ENCODE measurements at places on chromosomes 5 and 9.

DNA sequence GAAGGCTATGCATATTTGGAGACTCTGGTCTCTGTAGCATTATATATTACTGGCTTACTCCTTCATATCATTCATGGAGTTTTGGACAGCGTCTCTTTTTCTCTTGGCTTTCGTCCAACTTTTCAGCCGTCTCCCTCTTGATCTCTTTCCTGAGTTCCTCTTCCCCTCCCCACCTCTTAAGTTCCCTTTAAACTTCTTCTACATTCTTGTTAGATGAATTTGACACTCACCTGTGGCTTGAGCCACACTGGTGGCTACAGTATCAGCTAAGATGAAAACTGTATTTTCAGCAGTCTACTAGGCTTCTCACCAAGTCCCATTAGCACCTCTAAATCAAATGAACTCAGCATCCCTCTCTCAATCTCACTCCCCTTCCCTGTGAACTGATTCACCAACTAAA is 128.1 kb downstream of the STARD4 start:
- no peak for DNase-seq

DNA sequence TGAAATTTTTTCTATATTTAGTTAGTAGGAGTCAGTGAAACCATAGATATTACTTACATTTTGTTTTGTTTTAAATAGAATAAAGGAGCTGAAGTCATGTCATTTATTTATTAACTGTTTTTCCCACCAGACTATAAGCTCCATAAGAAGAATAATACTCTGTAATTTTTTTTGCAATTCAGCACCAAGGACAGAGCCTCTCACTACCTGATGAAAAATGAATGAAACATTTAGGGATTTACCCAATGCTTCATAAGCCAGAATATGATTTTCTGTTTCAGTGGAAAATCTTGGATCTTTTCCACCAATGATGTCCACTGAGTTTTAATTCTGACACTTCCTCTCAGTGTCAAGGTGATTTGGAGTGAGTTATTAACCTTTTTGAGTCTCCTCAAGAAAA is 624.9 kb upstream of the GRAMD2B start:
- no peak for DNase-seq

GRCh38 chr9:128687453-128687852 is 1.6 kb upstream of the SET start:
- DNase-seq: no peak

DNA sequence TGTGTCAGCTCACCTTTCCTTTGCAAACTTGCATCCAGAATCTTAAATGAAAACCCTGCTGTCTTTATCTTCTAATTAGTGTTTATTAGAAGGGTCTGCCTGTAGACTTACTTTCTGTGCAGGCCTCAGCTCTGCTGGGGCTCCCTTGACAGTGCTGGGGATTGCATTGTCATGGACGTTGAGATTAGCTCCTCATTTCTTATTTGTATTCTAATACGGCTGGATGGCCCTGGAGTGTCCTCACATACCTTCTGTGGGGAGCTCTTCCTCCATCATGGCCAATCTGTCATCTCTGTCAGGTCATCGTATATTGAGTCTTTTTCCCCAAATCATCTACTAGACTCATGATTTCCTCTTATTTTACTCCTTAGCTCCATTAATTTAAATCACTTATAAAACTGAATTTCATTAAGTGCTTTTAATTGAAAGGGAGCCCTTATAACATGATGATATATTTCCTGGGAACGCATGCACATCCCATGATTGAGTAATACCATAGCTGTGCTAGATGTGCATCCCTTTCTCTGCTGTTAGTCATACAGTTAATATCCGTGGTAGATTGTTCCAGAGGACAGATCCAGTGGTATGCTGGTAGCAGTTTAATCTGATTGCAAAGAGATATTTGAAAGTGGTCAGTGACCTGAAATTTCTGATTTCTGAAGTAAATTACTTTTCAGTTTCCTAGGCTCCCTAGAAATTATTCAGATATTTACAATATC is 61.6 kb downstream of the ICE1 start:
- peak; percentile 39 for DNase-seq

DNA sequence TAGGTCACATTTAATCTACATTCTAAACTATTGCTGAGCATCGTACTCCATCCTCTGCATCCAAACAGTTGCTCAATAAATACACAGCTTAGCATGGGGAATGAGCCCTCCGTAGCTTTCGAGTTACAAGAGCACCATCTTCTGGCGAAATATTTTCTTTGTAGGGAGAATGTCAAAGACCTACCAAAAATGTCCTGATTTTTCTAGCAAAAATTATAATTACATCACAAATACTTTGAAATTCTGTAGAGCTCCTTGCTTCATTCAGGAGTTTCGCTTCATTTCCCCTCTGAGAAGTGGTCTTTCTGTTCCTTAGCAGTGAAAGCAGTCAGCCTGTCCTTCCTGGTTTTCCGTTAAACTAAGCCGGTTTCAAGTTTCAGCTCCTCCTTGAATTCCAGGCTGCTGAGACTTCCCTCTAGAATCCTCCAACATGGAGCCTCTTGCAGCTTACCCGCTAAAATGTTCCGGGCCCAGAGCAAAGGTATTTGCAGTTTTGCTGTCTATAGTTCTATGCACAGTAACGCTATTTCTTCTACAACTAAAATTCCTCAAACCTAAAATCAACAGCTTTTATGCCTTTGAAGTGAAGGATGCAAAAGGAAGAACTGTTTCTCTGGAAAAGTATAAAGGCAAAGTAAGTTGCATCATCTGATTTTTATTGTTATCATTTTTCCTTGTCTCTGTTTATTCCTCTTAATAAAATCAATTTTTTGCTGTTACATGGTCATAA is at the start of gene GPX8:
GPX8 (plus strand) TSS at position 409 of the 730 bp plus-strand sequence; CDS start at position 431, 22 bp downstream.
- DNase-seq: peak; percentile 75

GRCh38 chr9:132412089-132412488 is 2.1 kb downstream of the CFAP77 start:
- no peak for DNase-seq

DNA sequence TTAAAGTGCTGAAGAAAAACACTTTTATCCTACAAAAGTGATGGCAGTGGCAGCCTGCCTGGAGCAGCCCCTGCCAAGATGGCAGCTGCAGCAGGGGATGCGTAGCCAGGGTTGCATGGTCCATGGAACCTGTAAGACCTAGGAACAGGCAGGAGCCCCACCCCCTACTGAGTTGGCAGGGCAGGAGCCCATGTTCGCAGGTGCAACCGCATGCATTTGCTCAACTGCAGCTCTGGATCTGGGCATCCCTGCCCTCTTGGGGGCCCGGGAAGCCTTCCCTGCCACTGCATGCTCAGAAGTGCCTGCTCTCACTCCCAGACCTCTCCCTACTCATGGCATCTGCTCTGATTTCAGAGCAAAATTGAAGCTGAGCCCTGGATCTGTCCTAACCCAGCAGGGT is 779.6 kb downstream of the CDH18 start:
- DNase-seq: no peak

DNA sequence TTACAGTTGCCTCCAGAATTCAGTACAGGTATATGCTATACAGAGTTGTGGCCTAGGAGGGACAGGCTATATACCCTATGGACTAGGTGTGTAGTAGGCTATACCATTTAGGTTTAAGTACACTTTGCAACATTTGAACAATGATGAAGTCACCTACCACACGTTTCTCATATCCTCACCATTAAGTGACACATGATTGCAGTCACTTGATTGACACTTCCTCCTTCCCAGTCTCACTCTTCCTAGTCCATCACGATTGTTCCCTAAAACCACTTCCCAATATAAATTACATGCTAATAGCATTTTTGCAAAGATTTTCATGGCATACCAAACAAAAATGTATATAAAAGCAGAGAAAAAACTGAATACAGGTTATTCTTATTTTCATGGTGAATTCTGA is 312.2 kb downstream of the EPB41L4A start:
- no peak for DNase-seq

- no peak for DNase-seq
These were observed 22.1 kb downstream of the NTRK2 start for GRCh38 chr9:84691634-84692033.

All from AG08395 (cell line).